SHP77 treated with DMSO at 0.1 percent for 48 hours (cell line): ENCODE measurements at places on chromosomes 5 and 9.

DNA sequence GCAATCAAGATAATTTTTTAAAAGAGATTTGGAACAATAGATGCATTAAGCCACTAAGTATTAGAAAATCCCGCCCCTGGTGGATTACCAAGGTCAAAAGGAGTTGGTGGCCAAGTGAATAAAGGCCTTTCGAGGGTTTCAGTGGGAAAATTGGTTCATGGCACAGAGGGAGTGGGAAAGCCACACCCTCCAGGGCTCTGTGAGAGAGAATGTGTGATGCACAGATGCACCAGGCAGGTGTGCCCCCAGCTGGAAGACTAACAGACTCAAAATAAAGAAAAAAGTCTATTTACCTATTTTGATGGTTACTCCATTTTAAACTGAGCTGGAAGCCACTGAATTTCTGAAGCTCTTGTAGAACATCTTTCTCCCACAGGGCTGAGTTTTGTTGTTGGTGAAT is 278.0 kb downstream of the DRD1 start:
- DNase-seq, result no peak

DNA sequence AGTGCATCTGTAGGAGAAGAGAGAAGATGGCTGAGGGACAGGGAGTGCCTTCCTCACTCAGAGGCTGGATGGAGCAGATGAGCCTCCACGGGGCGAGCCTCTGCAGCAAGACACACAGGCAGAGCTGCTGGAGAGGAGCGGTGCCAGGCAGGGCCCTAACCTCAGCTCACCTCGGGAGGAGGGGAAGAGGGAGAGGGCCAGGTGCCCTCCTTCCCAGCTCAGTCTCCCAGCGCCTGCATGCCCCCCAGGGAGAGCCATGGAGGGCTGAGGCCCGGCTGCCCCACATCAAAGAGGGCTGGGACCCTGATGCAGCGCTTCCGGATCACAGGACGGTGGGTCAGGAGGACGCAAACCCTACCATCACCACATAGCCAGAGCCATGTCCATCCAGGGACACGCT is 13.6 kb upstream of the SPATA31E1 start:
- DNase-seq, result no peak

DNA sequence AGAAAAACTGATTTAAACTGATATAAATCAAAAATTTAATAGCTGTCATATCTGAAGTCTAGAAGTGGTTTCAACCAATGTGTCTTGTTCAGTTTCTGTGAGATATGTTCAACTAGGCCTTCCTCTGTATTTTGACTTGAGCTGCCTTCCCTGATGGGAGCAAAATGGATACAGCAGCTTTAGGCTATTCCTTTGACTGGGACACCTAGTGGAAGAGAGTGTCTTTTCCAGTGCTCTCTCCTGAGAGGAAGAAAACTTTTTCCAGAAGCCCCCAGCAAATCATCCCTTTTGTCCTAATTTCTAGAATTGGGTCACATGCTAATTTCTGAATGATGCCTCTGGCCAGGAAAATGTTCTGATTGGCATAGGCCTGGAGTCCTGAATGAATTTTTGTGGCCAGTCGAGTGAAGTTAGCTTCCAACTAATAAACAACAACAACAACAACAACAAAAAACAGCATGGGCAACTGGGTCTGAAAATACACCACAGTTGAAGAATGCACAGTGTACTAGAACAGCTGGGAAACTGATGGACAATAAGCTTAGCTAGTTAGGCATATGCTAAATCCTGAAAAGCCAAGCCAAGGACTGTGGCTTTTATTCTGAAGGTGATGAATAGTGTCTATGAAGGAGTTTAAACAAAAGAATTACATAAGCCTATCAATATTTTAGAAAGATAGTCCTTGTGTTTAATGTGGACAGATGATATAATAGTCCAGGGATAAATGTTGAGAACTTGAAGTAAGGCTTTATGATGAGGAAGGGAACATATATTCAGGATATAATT is 125.7 kb downstream of the FBN2 start:
- DNase-seq, result no peak

- DNase-seq, result peak; percentile 12
These were observed 54.9 kb downstream of the COL15A1 start for GRCh38 chr9:98998441-98999151.

DNA sequence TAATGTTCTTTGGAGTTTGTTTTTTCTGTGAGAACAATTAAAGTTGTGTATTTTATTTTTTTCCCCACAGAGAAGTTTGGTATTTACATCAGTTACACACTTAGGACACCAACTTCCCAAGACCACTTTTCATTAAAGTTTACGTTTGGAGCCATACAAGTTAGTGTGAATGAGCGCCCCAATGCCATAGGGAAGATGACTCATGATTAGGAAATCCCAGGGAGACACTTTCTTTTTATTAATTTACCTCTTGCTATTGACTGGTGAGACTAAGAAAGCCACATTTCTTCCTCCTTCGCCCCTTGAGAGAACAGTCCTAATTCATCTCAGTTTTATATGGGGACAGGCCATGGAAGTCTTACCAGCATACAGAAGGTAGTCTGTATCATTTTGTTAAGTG is 57.1 kb downstream of the EDIL3 start:
- no peak for DNase-seq

DNA sequence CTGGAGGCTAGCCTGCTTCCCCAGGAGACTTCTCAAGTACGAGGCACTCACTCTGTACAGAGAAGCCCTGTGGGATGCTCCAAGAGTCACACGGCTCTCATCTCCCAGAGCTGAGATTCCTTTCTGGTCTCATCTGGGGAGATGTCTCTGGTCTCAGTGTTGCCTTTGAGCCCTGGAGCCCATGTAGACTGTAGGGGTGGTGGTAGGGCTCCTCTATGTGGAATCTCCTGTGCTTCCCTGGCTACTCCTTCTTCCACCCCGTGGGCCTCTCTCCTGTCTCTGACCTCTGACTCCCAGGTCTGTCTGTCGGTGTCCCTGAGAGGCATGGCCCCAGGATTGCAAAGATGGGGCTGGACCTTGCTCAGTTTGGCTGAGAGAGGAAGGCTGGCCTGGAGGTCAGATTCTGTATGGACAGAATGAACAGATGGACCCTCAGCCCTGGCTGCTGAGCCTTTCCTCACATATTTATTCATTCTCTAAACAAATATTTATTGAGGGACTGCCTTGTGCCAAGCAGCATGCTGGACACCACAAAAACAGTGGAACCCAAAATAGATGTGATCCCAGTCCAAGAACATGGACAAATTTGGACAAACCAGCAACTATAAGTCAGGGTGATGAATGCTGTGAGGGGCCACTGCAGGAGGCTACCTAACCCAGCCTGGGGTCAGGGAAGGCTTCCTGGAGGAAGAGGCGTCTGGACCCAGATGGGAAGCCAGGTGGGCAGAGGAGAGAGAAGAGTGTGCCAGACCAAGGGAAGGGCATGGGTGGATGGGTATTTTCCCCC is 2.6 kb downstream of the CCL19 start:
- peak; percentile 0 for DNase-seq
